Stimulated activated CD8-positive, alpha-beta memory T cell treated with anti-CD3 and anti-CD28 coated beads, Interleukin-4, amount 100 ng/mL, for 1 hour (primary cell): ENCODE measurements at places on chromosomes 1 and 21.

- no peak for DNase-seq
Measured at GRCh38 chr1:207397525-207397926, 56.6 kb upstream of the CR2 start.

- no peak for DNase-seq
Measured at GRCh38 chr1:236553370-236553769, 29.6 kb downstream of the LGALS8 start.

- no peak for DNase-seq
Measured at GRCh38 chr1:227961651-227962466, 14.1 kb upstream of the WNT9A start.

- DNase-seq, result no peak
Measured at GRCh38 chr1:47644212-47644573, 206.3 kb downstream of the FOXD2 start.
